ENCODE measurements at places on chromosomes 2 and 18.

DNA sequence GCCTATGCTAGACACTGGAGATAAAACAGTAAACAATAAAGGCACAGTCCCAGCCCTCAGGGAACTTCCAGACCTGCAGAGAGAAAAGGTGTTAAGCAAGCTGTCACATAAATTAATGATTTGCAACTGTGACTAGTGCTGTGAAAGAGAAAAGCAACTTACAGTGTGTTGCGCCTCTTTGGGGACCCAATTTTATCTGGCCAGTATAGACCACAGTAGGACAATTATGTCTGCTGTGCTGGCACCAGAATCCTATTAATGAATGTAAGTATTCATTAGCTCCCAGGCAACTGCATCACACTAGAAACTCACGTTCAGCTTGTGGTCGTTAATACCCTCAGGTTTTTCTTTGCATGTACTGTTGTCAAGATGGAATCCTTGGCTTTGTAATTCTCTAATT, 55.3 kb upstream of the CHST9 start:
- DNase-seq = no peak

GRCh38 chr18:13236411-13236810, 17.9 kb downstream of the LDLRAD4 start:
- no peak for DNase-seq

GRCh38 chr2:29016504-29016903, 35.4 kb downstream of the TOGARAM2 start:
- no peak for DNase-seq

DNA sequence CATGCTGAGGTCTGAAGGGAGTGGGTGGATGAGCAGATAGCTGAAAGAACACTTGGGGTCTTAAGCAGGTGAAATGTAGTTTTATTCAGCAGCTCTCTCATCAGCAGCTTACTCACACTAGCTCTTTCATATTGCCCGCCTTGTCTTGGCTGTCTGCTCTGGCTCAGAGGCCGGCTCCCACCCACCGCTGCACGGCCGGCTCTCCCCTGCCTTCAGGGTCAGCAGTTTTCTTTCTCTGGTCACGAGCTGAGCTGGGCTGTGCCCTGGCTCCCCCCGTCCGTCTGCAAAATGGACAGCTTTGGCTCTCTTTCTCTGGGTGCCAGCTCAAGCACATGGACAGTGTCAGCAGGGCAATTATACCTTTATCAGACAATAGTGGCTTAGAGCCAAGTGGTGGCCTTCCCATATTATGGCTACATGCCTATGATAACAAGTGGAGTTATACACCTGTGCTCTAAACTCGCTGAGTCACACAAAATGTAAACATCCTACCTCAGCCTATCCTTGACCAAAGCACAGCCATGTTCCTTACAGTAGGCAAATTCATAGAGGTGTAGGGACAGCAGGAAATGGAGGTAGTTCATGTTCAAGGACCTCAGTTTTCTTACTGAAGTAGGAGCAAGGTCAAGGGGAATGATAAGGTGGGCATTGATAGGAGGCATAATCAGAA, 224.8 kb downstream of the SOCS6 start:
- no peak for DNase-seq

DNA sequence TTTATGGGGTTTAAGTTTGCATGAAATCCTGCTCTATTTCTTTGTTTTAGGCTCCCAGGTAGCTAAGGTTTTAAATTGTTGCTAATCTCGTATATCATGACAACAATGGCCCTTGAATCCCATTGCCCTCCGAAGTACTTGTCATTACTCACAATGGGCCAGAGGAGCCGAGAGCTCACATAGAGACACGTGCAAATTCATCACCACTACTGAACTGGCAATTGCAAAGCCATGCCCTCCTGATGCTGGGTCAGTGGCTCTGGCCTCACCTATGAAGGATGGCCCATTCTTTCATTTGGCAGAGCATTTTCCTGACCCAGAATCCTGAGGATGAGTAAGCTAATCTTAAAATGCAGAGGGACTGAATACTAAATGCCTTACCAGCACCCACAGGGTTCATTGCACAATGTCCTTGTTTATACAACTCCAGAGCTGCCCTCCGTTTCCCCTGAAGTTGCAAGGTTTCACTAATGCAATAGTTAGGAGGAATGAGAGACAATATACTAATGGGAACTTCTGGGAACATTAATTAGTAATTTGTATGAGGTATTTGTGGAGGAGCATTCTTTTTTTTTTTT, 71.6 kb upstream of the GAREM1 start:
- DNase-seq = no peak

- DNase-seq = no peak
Measured at GRCh38 chr2:234957834-234958135, 6.0 kb downstream of the SH3BP4 start.

DNA sequence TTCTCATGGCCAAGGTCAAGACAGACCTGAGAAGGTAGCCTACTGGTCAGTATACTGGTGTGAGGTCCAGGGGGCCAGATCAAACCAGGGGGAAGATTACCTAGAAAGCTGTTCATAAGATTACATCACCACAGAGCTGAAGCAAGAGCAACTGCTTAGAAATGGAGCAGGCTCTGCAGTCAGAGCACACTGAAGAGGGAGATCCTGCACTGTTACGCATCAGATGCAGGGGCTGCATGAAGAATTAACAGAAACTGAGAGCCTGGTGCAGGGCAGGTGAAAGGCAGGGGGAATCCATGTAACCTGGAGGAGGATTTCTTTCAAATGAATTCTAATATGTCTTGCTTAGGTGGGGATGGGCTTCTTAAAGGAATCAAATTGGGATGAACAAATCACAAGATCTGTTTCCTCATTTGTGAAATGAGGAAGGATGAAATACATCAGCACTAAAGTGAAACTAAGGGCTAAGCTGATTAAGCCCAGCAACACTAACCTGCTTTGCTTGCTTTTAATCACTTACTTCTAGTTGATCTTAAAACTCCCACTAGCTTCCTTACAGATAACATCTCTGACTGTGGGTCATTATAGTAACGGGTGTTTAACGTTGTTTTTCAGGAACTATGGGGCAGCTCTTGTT, 74.3 kb upstream of the ADAM23 start:
- no peak for DNase-seq

DNA sequence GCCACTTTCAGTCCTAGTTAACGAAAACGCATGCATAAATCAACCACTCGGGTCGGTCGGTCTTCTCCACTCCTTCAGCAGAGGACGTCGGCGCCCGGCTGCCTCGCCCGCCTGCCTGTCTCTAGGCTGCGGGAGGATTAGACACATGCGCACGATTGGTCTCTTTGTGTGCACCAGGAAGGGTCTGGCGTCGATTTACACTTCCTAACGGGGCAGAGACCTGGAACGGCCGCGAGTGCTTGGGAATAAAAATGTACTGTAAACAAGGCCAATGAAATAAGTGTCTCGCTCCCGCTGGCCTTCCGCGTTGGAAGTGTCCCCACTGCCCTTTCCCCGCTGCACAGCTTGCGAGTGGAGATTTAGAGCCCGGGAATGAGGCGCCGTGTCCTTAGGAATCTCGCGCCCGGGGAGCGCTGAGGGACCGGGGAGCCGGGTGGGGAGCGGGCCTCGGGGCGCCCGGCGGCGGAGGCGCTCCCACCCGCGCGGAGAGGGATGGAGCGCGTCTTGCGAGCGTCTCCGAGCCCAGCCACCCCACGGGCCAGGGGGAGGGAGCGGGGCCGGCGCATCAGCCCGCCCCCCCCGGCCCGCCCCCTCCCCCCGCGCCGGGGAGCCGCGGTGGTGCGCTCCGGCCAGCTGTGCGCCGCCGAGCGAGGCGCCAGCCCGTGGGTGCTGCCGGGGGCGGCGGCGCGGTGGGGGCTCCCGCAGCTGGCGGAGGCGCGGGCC, at the start of gene DOK6:
Gene DOK6 (plus strand): TSS at position 636 of the 723 bp plus-strand sequence.
- no peak for DNase-seq

DNA sequence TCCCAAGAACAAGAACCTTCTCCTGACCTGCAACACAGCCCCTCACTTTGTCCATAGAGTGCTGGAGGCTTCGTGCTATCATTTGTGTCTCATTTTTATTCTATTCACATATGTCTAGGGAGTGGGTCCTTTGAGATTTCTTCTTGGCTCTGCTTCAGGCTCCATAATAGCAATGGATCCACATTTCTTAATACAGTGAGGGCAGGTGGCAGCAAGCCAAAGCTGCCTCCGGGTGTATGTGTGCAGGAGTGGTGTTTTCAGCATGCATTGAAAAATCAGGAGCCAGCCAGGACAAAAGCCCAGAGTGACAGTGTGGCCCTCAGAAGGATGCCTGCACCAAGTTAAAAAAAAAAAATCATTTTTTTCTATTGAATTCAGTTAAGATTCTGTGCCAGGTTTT, 115.1 kb upstream of the PELI1 start:
- no peak for DNase-seq

GRCh38 chr2:217248312-217248935, 388.6 kb upstream of the TNP1 start:
- no peak for DNase-seq

All from stimulated activated CD4-positive, alpha-beta T cell treated with anti-CD3 and anti-CD28 coated beads, Interleukin-2, amount 100 ng/mL, for 4 hours (primary cell).